ENCODE measurements at places on chromosomes 16 and 17. TPM values are rescaled to one million over a fixed set of nuclear protein-coding genes. Genes with fewer than 3 reads are reported as not detected.

- no peak for DNase-seq
These were observed 68.6 kb downstream of the CCDC182 start for GRCh38 chr17:57676543-57676942.

DNA sequence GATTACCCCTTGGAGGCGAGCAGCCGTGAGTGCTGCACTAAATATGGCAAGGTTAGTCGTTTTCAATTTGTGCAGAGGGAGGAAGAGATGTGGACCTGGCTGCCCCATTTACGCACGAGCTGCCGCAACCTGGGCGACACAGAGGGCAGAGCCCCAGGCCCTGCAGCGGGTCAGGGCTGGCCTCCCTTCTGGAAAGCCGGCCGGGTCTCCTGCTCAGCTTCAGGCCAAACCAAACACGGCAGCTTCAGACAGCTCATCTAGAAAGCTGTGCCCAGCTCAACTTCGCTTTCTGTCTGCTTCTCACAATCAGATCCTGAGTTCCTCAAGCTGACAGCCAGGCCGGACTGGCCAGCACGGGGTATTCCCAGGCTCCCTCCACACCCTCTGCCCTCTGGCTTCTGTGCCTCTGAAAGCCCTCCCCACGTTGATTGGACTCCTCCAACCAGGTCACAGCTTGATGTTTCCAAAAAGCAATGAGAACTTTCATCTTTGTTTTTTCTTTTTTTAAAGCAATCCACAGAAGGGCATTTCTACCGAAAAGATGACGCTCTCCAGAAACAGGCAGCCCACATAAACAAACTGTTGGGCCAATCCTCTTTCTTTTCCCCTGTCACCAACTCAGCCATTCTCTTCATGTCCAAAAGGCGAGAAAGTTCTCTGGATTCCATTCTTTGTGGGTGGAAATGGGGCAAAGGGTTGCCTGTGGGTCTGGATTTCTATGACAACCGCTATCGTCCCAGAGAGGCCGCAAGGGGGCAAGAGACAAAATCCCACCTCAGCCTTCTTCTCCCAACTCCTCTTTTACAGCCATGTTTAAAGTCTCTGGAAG is 189.0 kb downstream of the ZFHX3 start:
- DNase-seq = no peak

ASGR1 gene
- 0.14 TPM for total RNA-seq

DNA sequence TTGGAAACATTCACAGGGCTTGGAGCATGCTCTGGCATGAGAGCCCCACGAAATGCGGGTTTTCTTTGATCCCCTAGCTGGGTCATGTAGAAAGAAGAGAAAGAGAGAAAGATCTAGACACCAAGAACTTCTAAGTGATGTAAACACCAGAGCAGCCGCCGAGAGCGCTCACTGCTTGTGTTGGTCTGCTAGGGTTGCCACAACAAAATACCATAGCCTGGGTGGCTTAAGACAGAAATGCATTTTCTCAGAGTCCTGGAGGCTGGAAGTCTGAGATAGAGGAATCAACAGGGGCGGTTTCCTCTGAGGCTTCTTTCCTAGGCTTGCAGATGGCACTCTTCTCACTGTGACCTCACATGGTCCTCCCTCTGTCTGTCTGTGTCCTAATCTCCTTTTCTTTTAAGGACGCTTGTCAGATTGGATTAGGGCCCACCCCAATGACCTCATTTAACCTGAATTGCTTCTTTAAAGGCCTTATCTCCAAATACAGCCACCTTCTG is 139.5 kb downstream of the CYLD start:
- no peak for DNase-seq

DNA sequence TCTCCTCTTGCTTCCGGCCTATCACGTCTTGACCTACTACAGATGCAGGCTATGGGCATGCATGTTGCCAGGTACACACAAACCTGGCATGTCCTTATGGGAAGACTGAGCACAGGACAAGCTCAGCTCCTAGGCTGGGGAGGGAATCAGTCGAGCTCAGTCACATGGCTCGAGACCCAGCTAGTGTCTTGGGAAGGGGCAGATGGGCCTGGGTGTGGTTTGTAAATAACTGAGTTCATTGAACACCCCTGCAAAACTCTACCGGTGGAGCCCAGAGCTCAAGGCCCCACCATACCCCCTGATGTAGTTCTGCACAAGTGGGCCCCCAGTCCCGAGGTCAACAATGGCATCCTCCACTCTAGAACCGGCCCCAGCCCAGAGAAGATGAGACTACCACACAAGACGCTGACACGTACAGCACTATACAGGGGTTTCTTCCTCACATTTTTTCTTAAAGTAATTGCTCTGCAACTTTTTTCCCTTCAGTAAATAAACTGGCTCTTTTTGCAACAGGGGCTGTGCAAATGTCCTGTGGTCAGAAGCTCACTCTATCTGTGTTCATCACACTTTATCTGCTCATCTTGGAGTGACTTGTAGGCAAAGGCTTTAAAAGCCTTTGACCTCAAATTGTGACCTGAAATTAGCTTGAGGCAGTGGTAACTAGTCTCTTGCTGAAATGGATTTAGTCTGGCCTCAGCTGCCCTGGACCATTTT is 22.9 kb downstream of the ZNHIT3 start:
- no peak for DNase-seq

GRCh38 chr16:85310868-85311585 is 198.8 kb upstream of the CIBAR2 start:
- DNase-seq = no peak

GRCh38 chr16:68073902-68074760 is 11.0 kb upstream of the NFATC3 start:
- DNase-seq = no peak

JPT1 gene
- total RNA-seq = 622 TPM

- peak; percentile 28 for DNase-seq
These were observed 92.8 kb downstream of the IRX3 start for GRCh38 chr16:54193665-54194333.

DNA sequence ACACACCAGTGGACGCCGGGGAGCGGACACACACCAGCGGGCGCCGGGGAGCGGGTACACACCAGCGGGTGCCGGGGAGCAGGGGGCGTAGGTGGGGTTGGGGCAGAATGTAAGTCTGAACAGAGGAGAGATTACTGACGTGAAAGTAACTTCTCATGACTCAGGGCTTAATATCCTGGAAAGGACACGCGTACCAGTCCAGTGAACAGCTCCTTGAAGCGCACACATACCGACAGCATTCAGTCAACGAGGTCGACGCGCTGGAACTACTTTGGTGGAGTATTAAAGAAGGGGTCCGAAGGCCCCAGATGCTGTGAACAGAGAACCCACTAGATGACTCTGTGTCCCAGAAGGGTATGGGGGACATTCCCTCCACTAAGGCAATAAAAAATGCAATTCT is 129.6 kb downstream of the ENGASE start:
- no peak for DNase-seq

DNA sequence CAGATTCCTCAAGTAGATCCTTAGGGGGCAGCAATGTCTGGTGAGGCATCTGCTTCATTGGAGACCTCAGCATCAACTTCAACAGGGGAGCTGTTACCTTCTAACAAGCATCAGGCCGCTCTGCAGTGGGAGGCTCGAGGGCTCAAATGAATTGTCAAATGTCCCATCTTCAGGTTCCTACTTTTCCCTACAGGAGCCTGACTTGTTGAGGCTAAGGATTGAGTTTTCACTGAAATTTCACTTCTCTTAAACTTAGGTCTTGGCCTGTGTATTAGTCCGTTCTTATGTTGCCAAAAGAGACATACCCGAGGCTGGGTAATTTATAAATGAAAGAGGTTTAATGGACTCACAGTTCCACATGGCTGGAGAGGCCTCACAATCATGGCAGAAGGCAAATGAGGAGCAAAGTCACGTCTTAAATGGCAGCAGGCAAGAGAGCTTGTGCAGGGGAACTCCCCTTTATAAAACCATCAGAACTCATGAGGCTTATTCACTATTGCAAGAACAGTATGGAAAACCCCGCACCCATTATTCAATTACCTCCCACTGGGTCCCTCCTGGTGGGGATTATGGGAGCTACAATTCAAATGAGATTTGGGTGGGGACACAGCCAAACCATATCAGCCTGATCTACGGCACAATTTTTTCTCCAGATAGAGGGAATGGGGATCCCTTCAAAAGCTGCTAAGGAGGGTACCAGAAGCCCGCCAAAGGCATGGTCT is 5.1 kb upstream of the CD300LD start:
- no peak for DNase-seq

DNA sequence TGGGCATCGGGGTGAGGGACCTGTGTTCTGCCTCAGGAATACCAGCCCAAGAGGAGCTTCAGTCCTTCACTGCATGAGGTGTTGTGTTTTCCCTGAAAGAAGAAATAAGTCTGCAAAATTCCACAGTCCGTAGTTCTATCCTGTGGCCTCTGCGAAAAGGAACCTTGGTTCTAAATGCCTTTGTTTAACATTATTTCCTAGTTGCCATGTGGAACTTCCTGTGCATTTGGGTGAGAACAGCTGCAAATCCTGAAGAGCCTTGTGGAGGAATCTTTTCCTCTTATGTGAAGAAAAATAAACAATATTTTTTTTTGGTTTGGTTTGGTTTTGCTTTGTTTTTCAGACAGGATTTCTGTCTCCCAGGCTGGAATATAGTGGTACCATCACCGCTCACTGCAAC is 9.8 kb downstream of the PSKH1 start:
- no peak for DNase-seq

- DNase-seq = no peak
These were observed 13.4 kb downstream of the TPSG1 start for GRCh38 chr16:1211451-1212268.

DNA sequence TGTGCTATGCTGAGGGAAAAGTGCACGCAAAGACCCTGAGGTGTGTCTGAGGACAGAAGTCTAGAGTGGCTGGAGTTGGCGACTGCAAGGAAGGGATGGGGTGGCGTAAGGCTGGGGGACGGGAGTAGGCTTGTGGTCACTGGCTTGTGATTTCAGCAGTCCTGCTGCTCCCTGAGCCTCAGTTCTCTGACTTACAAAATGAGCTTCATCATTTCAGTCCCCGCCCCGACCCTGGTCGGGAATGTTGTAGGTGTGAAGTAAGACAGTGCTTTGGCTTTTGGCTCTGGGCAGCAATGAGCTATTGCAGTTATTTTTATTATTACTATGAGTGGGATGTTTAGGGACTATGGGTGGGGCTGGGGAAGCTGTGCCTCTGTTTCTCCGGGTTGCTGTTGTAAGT is 8.6 kb downstream of the ADGRG1 start:
- no peak for DNase-seq

CDRT15 gene
- not detected for total RNA-seq

AKAP1 gene
- 28.3 TPM for total RNA-seq

DNA sequence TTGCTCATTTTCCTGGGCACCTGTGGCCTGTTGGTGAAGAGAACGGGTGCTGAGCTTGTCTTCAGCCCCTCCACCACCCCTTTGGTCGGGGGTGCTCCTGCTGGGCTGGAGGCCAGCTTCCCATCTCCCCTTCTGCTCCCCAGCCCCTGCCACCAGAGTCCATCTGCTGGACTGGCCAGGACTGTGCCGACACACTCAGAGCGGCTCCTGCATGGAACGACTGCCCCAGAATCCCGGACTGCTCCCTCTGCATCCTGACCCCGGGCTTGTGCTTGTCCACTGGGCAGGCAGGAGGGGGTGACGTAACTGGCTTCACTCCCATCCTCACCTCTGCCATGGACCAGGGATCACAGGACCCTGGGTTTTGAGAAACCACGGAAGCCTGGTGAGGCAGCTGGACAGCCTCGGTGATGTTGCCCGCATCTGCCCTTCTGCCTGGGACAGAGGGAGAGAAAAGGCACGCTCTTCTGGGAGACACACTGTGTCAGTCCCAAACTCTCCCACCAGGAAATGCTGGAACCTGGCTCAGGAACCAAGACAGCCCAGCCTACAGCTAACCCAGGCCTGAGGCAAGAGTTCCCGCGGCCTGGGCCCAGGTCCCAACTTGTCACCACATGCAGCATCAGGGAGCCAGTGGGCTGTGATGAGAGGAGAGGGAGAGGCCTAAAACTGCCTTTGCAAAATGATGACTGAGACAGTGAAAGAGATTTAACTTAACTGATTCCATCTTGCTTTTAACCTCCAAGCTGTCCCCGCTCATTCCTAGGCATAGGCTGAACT is 16.1 kb upstream of the GSDMA start:
- DNase-seq = peak; percentile 27

ENO3 gene
- total RNA-seq = 2.0 TPM

- no peak for DNase-seq
These were observed 31.4 kb upstream of the XYLT2 start for GRCh38 chr17:50314456-50315011.

DNA sequence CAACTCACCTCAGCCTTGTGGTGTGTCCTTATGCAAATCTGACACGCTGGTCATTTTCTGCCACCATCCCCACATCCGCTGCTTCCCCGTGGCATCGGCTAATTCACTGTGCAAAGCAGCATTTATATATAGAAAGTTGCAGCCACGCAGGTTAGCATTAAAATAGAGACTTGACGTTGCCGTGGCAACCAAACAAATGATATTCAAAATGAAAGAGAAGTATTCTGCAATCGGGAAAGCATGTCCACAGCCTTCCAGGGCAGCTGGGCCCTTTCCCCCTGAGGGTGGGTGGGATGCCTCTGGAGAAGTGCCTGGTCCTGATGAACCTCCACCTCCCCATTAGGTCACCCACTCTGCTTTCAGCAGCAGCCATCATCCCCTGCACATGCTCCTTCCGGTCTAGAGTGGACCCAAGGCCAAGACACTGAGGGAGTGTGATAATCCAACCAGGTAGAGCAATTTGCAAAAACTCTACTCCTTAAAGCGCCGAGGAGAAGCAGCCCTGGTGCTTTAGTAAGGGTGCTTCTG is 138.7 kb downstream of the GAS7 start:
- DNase-seq = no peak

GRCh38 chr17:9971991-9972390 is 66.9 kb upstream of the RCVRN start:
- peak; percentile 18 for DNase-seq

DNA sequence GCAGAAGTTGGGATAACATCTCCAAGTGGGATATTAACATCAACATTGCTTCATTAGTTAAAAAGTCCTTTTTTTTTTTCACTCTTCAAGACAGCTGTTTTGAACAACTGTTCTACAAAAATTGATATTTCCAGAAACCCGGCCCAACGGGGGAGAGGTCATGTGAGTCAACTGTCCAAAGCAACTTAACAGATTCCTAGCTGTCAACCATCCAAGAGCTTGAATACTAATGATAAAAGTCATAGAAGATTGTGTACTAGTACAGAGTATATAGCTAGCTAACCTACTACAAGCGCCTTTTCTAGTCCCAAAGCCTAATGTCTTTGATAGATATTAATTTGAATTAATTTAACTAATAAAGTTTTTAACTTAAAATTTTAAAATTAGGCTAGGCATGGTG is 172.0 kb downstream of the CYB561 start:
- DNase-seq = no peak

- DNase-seq = no peak
These were observed 200.1 kb upstream of the GSE1 start for GRCh38 chr16:85412911-85413520.

DCTN5 gene
- 59.0 TPM for total RNA-seq

ITGB4 gene
- 956 TPM for total RNA-seq

KRT35 gene
- not detected for total RNA-seq

DNA sequence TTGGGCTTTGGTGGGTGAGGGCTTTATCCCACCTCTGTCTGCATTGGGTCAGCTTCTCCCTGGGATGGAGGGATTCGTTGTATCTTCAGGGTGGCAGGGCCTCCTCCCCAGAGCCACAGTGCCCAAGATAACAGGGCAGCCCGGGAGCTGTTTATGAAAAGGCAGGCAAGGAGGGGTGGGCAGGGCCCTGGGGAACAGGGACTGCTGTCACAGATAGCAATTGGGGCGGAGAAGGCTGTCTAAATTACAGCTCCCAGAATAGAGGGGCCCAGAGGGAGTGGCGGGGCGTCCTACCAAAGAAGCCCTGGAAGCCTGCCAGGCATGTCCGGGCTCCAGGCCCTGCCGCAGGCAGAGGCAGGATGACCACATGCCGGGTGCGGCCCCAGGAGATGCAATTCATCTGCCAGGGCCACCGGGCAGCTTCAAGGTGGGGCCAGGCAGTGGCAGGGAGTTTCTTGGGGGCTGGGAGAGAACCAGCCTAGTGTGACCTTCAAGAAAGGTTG is 18.8 kb upstream of the PHOSPHO1 start:
- DNase-seq = no peak
